ENCODE measurements at places on chromosomes 13 and 19. TPM values are rescaled to one million over a fixed set of nuclear protein-coding genes. Genes with fewer than 3 reads are reported as not detected.
A peak's percentile ranks its signal among the peaks of the same experiment; 100 is the strongest.

DNA sequence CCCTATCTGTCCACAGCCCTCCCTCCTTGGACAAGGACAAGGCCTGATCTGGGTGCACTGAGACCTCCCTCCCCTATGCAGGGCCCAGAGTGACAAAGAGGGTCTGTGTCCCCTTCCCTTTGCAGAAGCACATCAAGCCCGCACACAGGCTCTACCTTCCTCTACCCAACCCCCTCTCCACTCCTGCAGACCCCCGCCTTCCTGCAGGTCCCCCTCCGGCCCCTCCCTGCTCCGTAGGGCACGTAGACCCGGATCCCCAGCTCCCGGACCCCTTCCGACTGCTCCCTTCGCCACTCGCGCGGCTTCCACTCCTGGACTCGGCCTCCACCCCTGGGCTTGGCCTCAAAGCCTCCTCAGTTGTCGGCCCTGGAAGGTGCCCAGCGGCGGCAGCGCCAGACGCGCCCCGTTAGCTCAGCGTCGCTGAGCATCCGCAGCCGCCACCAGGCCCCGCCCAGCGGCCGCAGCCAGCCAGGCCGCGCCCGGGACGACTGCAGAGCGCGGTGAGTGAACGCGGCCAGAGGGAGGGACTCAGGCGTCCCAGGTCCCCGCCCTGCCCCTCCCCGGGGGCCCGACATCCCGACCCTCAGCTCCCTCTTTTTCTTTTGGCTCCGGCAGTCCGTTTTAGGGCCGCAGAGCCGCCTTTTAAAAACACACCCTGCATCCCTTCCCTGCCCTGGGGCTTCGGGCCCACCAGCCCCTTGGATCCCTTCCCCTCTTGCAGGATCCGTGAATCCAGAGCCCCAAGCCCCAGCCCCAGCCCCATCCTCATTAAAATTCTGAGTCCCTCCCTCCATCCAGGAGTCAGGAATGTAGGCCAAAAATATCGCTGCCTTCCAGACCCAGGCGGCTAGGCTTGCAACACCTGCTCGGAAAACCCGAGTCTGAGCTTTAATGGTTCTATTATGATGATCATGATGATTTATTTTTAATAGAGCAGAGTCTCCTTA is 1.5 kb upstream of the MYADM start:
- DNase-seq, result no peak

DNA sequence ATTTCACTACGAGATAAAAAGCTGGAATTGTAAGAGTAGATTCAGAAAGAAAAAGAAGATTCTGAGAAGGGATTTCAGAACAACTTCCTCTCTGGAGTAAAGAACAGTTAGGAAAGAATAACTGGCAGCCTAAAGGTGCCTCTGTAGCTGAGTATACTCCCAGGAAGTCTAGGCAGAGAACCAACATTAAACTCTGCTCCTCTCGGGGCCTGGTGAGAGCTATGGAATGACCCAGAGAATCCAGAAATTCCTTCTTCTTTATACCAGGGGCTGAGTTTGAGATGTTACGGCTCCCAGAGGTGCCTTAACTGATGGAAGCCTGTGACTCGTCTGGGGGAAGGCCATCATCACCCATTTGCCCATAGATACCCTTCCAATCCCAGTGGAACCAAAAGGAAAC is 39.1 kb downstream of the FAM216B start:
- DNase-seq, result no peak

The TMC4 gene
- polyA plus RNA-seq, result 50.3 TPM

DNA sequence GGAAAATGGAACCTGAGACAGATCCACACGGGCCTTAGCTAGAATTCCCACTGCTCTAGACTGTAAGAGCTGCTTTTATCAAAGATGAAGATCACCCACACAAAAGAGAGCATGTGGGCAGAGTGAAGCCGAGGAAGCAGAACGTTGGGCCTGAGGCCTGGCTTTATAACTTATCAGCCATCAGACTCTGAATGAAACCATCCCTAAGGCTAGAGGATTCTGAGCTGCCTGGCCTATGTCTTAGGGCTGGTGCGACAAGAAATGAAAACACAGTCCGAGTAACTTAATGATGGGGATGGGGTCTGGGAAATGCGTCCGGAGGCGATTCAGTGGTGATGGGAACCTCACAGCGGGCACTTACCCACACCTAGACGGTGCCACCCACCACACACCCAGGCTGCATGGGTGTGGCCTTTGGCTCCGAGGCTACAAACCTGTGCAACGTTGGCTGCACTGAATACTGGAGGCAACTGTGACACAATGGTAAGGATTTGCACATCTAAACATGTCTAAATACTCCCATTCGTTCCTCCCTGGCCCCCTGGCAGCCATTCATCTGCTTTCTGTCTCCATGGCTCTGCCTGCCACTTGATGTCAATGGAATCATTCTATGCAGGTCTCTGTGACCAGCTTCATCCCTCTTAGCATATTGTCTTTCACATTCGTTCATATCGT is 62.0 kb downstream of the SLC15A1 start:
- no peak for DNase-seq

- DNase-seq, result no peak
These were observed 7.3 kb upstream of the SBK3 start for GRCh38 chr19:55552620-55553019.

GRCh38 chr13:44231786-44232516 is 141.7 kb upstream of the SERP2 start:
- no peak for DNase-seq

DNA sequence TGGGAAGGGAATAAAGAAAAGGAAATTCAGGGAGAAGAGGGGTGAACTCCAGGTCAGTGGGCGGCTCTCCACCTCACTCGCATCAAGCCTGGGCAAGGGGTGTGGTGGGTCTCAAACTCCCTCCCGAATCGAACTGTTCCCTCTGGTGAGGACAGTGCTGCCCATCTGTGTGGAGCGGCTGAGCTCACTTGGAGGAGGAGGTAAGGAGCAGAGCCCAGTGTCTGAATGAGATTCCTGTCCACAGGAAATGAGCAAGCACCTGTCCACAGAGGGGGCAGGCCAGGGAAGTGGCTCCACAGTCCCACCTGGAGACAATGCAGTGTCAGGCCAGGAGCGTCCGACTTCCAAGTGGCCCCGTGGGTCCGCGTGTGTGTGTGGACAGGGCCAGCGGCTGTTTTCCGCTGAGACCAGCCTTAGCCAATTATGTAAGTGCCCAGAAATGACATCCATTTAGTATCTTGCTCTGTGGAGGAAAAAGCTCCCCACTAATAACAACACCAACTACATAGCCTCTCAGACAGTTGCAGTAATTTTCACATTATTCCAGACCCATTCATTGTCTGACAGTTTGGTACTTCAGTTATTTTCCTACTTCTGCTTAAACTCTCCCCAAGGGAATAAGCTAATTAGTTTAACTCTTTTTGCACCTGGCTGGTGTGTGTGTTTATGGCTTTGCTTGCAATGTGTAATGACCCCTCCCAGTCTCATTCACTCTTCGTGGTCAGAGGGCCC is 114.6 kb downstream of the SOX1 start:
- no peak for DNase-seq

The IFNL1 gene
- polyA plus RNA-seq, result not detected

GRCh38 chr13:110119935-110120905 is 186.7 kb downstream of the COL4A1 start:
- DNase-seq, result no peak

DNA sequence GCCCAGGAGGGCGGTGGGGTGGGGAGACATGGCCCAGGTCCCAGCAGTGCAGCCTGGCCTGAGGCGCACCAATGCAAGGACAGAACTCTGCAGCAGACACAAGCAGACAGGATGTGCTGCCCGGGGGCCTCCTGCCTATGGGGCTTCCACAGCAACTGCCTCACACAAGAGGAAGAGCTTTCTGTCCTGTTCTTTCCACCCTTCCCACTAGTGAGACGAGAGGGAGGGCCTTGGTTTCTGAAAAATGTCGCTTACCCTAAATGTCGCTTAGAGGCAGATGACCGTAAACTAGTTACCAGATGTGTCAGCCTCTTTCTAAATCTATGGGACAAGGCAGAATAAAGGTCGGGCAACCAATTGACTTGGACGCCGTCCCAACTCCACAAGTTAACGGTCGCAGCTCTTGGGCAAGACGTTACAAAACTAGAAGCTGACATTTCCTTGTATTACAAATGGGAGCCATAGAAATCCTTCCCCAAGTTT is at the start of gene LAIR1:
LAIR1 (minus strand) TSS at position 157 of the 483 bp plus-strand sequence; CDS start at position 30, 127 bp downstream.
- no peak for DNase-seq

GRCh38 chr13:110289174-110289573 is 17.8 kb downstream of the COL4A1 start:
- DNase-seq, result no peak

DNA sequence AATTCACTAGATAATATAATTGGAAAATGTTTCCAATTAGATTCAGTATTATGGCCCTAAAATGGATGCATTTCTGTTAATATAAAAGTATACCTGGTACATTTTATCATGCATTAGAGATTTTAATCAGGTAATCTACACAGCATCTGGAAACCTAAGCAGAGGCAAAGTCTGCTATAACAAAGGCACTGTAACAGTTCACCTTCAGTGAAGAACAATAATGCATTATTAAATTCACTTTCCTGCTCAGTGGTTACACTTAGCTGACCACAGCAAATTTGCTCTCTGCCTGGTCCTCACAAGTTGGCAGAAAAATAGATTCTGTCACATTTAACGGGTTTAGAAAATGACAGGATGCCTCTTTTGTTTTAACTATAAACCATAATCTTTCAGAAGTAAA is 326.9 kb downstream of the DACH1 start:
- no peak for DNase-seq

The ZNF878 gene
- 1.7 TPM for polyA plus RNA-seq

DNA sequence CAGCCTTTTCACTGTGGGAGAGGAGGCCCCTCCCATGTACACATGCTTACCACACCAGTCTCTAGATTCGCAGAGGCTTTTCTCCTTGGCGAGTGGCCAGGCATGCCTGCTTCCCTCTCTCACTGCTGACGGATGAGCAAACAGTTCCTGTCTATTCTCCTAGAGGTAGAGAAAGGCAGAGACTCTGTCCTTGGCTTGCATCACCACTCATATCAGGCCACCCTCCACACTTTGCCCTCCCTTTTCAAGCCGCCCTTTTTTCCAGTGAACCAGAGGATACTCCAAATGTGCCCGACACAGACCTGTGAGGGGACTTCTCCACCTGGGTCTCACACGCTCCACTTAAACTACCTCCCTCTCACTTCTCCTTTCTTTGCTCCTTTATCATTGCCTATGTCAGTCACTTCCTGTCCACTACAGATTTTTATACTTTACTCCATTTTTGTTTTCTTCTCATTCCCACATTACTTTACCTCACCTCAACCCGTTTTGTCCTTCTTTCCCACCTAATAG is 284.6 kb downstream of the DNAJC15 start:
- DNase-seq, result no peak

DNA sequence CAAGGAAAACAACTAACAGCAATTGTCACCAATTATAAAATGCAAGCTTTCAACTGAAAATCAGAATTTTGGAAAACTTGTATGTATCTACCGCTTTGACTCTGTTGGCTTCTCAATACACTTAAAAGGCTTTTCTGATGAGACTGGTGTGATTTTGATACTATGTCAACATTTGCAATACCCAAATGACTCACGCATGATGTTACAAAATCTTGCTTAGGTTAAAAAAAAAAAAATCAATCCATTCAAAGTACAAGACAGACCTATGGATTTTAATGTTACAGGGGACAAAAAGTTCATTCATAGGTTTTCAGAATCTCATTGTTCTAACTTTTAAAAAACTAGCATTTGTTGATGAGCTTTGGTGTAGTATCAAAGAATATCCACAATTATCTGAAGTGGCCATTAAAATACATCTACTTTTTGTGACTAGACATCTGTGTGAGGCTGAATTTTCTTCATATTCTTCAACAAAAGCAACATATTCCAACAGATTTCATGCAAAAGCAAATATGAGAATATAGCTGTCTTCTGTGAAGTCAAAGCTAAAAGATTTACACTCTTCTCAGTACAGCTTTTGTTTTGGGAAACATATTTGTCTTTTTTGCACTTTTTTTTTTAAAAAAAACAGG is 10.7 kb downstream of the ELF1 start:
- no peak for DNase-seq

DNA sequence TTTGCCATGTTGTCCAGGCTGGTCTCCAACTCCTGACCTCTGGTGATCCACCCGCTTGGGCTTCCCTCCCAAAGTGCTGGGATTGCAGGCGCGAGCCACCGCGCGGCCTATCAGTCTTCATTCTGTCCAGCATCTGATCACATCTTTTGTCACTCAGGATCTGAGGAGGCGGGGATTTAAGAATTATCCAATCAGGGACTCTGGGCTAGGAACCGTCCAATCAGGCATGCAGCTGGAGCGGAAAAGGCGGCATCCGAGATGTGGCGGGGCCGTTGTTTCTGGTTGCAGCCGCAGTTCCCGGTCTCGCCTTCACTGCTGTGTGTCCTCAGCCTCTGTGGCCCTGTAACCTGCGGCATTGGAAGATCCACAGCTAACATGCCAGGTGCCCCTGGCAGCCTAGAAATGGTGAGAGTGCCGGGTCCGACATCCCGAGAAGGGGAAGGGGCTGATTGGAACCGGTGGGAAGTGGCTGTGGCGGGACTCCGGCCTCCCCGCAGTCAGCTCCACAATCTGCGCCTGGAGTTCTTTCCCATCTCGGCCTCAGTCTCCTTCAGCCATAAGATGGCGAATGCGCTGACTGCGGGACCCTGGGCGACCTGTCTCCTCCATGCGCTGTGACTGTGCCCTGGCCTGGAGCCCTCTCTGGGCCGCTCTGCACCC is at the start of gene ZNF729:
ZNF729 (plus strand) TSS at position 291 of the 660 bp plus-strand sequence; CDS start at position 376, 85 bp downstream.
- DNase-seq, result peak; percentile 64

DNA sequence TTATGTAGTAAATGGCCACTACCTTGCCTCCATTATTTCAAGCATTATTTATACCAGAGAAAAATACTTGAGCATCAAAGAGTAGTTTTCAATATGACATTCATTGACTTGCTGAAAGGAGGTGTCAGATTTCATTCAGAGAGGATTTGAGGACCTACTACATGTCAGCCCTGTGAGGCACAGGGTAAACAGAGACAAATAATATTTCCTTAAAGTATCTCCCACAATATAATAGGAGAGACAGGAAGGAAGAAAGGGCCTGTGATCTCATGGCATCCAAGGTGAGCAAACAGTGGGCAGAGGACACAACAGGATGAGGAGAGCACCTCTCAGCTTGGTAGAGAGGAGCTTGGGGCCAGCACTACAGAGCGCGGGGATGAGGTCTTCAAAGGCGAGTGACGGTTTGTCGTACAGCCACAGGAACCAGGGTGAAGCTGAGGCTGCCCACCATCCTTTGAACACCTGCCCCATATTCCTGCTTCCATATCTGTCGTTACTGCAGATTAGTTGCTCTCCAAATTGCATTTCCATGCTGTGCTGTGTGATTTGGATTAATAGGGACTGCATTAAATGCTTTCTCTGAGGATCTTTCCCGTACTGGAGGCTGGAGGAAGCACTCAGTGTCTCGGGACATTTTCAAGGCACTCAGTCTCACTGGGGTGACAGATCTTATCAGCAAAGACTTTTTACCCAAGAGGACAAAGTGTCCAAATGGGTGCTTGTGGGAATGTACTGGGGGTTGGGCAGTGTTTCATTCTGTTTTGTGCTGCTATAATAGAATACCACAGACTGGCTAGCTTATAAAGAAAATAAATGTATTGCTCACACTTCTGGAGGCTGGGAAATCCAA is 59.2 kb downstream of the GJA3 start:
- no peak for DNase-seq

GRCh38 chr13:105904034-105904742 is 631.3 kb downstream of the EFNB2 start:
- DNase-seq, result no peak

- DNase-seq, result no peak
These were observed 28.7 kb upstream of the GARRE1 start for GRCh38 chr19:34225659-34226015.

The SPHK2 gene
- polyA plus RNA-seq, result 14.7 TPM

Measured in left renal pelvis (tissue), 4 donors.